Stimulated activated CD4-positive, alpha-beta T cell treated with anti-CD3 and anti-CD28 coated beads, Interleukin-4, amount 100 ng/mL, for 1 hour (primary cell): ENCODE measurements at places on chromosomes 1 and 21.

DNA sequence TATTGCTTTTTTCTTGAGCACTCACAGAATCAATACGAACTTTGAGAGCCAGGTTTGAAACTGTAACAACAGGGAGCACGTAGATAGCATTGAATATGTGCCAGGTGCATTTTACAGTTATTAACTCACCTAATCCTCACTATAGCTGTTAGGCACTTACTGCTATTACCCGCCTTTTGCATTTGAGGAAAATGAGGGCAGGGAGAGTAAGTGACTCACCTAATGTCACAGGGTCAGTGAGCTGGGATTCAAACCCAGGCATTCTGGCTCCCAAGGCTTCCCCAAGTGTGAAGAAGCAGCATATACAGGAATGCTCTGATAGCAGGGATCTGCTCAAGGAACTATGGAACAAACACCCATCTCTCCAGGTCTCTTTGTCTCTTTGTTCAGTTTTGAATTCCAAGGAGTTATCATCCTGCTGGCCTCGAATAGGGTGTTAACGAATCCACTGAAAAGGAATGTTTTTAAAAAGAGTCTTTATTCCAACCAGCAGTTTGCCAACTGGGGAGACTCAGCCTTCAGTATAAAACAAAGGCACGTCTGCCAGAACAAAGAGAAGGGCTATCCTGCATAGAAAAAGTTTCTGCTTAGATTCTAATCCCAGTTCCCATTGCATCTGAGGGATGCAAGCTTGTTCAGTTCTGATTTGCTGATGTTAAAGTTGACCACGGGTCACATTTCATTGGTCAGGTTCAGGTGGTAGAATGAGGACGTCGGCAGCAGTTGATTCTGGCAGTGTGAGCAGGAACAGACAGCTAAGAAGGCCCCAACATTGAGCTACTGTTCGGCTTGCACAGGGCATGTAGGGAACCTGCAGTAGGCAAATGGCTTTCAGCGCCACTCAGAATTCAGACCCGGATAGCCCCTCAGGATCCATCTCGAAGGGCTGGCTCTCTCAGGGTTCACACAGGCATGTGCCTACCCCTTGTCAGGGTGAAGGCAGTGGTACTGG lies 22.1 kb downstream of the TRIM67 start:
- DNase-seq, result no peak

DNA sequence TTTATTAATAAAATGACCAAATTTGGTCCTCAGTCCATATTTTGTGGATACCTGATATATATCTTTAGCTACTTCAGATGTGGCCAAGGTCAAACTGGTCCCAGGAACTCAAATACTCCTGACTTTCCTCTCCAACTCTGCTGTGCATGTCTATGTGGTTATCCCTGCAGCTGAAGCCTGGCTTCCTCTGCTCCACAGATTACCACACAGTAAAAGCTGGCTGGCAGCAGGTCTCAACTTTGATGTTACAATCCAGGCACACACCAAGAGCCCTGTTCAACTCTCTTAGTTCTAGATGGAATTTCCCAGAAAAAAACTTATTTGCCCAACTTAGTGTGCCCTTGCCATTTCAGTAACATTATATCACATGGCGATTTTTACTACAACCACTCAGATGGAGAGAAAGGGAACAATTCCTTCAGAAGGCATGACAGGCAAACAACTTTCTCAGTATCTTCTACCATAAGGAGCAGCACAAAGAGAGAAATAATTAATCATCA lies 479.5 kb downstream of the PLPP3 start:
- no peak for DNase-seq

DNA sequence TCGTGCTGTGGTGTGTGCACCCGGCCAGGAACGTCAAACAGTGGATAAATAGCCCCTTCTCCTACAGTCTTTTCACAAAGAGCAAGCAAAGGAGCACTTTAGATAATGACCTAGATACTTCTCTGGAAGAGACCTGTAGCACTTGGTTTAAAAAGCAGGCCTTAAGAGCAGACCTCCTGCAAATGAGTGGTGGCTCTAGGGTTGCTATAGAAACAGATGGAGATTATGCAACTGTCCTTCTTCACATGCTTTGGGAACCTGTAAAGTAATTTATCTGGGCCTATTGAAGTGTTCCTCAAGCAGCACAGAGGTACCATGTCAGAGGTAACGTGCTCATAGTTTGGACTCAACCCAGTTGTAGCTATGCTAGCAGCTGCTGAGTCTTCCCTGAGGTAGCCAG lies 208.2 kb upstream of the KIAA0040 start:
- no peak for DNase-seq

GRCh38 chr1:234520908-234521817 lies 42.2 kb upstream of the TARBP1 start:
- DNase-seq, result no peak

GRCh38 chr1:2950926-2951305 lies 70.4 kb upstream of the ACTRT2 start:
- DNase-seq, result no peak

GRCh38 chr1:222923506-222923905 lies 108.7 kb downstream of the DISP1 start:
- no peak for DNase-seq

DNA sequence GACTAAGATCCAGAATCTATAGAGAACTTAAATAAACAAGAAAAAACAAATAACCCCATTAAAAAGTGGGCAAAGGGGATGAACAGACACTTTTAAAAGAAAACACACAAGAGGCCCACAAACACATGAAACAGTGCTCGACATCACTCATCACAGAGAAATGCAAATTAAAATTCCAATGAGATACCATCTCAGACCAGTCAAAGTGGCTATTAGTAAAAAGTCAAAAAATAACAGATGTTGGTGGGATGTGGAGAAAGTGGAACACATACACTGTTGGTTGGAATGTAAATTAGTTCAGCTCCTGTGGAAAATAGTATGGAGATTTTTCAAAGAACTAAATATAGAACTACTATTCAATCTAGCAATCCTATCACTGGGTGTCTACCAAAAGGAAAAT lies 143.1 kb downstream of the IFI44 start:
- no peak for DNase-seq

DNA sequence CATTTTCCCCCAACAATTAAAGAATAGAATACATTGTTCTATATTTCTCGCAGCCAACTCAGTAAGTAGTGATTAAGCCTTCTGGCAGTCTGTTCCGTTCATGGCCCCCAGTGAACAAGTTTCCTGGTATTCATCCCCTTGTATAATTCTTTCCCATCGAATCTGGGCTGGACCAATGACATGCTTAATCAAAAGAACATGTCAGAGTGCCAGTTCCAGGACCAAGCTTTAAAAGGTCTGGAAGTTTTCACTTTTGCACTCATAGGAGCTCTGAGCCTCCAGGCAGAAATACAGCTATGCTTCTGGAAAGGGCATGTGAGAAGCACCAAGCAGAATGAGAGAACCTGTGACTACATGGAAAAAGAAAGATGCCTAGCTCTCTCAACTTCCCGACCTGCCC lies 22.5 kb upstream of the DPYD start:
- no peak for DNase-seq

GRCh38 chr1:47617381-47618221 lies 179.8 kb downstream of the FOXD2 start:
- no peak for DNase-seq

GRCh38 chr1:116919802-116920201 lies 10.1 kb downstream of the PTGFRN start:
- DNase-seq, result no peak

DNA sequence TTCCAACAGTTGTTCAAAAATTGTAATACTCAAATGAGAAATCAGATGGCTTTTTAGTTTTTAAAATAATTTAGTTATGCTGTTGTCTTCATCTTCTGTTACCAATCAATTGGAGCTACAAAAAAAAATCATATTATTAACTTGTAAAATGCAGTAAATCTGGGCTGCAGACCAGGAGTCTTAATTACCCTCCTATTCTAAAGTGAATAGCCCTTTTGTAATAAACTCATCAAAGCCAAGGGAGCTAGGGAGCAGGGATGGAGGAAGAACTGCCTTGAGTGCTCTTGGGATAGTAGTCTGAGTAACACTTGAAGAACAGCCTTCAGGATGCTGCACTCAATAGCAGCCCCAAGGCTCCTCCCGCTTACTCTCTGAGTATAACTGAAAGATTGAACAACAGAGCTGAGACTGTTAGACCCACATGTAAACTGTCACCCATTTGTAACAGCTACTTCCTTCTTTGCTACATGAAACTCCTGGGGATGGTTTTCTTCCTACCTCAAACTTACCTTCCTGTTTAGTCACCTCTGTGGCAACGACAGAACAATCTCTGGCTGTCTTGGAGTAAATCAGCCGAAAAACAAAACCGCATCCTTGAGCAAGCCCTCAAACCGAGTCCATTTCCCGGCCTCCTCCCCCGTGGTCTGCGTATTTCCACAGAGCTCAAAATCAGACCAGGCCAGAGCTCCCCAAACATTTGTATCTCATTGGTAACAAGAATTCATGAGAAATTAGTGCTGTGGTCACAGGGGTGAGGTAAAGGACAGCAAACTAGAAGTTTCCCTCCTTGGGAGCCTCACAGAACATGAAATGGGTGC lies 55.9 kb downstream of the CD58 start:
- DNase-seq, result peak; percentile 23

DNA sequence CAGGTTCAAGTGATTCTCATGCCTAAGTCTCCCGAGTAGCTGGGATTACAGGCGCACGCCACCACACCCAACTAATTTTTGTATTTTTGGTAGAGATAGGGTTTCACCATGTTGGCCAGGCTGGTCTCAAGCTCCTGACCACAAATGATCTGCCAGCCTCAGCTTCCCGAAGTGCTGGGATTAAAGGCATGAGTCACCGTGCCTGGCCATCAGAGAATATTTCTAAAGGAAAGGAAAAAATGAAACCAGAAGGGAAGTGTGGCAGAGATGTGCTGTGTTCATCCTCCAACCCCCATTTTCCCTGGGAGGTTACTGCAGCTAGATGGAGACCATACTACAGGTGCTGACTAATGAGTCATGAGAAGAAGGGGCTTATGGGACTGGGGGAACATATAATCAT lies 964.1 kb downstream of the TTLL7 start:
- DNase-seq, result no peak

GRCh38 chr1:7642418-7642704 lies 128.7 kb upstream of the VAMP3 start:
- no peak for DNase-seq

- DNase-seq, result no peak
Measured at GRCh38 chr1:198232378-198232777, 75.6 kb downstream of the NEK7 start.

DNA sequence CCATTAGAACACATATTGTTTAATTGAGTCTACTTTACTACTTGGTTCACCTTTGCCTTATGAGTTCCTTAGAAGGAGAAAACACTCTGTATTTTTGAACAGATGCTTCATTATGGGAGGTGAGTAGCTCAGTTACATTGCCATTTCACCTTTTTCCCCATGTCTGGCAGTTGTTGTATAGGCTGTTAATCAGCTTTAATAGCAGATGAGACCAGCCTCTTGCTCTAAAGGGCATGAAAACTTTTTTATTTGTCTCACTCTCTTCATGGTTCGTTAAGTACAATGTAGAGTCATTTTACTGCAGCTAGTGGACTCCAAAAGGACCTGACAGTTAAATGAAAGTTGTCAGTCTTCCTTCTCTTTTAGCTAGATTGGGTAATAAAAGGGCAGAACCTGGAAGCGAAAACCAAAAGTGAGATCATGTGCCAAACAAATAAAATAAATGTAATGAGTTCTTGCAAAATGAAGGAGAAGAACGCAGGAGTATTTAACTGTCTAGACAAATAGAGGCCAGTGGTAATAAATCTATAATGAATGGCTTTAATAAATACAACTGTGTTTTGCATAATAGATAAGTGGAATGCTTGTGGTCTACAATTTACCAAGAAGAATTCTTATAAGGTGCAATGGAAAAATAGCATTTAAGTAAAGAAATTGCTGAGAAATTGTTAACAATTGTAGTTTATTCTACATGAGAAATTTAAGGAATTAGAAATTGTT lies 180.0 kb upstream of the NEGR1 start:
- DNase-seq, result no peak

DNA sequence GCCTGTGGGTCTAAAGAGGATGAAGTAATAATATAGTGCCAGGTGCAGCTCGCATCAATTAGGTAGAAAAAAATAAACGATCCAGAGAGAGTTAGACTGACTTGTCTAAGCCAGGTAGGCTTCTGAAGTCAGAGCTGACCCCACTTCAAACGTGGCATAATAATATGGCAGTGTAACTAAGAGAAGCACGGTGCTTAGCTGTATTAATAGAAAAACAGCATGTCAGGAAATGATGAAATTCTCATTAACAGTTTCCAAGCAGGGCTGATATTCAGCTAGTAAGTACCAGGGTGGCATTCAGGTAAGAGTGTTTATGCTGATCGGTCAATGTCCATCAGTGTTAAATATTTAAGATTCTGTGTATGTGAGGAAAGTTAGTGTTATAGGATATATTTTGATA lies 145.8 kb upstream of the SAMSN1 start:
- DNase-seq, result no peak

GRCh38 chr1:47592296-47593012 lies 154.6 kb downstream of the FOXD2 start:
- no peak for DNase-seq

- DNase-seq, result no peak
Measured at GRCh38 chr1:244376126-244376525, 75.6 kb downstream of the ADSS2 start.

- DNase-seq, result no peak
Measured at GRCh38 chr1:94245747-94246438, 8.5 kb upstream of the ARHGAP29 start.

DNA sequence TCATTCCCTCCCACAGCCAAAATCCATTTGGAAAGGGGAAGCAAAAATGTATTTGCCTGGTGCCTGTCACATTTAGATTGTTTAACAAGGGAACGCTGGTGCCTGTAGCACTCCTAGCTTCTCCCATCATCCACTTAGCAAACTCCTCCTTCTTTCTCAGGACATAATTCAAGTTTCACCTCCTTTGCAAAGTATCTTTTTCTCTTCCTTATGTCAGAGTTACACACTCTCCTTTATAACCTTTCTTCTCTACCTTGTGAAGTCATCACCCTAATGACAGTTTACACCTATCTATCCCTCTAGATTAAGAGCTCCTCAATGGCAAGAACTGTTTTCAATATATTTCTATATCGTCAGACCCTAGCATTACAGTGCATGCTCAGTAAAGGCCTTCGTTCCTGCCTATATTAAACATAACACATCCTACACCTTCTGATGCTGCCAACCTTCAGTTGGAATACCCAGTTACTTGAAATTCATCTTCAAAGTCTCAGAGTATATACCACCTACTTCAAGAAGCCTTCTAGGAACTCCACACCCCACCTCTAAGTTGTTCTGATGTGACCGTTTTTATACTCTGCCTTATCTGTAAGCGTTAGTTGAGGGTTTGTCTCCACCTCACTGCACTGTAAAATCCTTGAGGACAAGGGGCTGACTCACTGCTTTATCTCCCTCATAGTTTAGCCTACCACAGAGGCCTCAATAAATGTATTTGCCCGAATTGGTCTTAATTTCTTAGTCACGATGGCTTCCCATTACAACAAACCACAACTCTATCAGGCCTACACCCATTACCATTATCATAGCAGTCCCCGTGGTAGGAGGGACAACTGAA lies 1.0 kb upstream of the EPS15 start:
- DNase-seq, result no peak

DNA sequence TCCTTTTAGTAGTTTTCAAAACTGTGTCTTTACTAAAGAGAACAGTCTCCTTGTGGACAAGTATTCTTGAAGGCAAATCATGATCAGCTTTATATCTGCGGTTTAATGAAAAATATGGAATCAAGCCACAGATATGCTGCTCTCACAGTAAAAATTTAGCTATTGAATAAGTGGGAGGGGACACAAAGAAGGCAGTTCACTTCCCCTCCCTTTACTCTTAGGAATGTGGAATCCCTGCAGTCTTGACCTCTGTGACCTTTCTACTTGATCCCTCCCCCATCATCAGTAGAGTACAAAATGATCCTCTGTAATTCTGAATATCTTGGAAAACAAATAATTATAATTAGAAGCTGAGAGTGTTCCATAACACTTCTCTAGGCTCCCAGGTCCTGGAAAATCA lies 136.7 kb upstream of the HOOK1 start:
- no peak for DNase-seq
